ENCODE measurements at places on chromosomes 7 and 10.

DNA sequence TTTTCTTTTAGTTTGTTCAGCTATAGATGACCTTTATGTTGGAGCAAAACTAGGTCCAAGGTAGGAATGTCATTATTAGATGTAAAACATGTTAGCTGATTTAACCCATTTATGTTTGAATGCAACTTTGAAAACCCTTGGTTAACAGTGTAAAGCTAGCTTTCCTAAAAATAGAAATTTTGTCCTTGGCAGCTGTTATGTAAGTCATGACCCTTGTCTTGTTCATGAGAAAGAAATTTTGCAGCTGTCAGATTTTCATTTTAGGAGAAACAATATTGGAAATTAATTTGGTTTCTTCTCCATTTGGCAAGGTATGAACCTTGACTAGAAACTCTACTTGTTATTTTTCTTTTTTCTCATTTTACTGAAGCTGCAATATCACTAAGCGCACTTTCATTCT is 23.9 kb upstream of the CCAR1 start:
- no peak for DNase-seq

- no peak for DNase-seq
Observed at GRCh38 chr10:68897336-68897741, 3.8 kb upstream of the DDX50 start.

- no peak for DNase-seq
Observed at GRCh38 chr7:139844779-139845442, 15.8 kb downstream of the TBXAS1 start.

DNA sequence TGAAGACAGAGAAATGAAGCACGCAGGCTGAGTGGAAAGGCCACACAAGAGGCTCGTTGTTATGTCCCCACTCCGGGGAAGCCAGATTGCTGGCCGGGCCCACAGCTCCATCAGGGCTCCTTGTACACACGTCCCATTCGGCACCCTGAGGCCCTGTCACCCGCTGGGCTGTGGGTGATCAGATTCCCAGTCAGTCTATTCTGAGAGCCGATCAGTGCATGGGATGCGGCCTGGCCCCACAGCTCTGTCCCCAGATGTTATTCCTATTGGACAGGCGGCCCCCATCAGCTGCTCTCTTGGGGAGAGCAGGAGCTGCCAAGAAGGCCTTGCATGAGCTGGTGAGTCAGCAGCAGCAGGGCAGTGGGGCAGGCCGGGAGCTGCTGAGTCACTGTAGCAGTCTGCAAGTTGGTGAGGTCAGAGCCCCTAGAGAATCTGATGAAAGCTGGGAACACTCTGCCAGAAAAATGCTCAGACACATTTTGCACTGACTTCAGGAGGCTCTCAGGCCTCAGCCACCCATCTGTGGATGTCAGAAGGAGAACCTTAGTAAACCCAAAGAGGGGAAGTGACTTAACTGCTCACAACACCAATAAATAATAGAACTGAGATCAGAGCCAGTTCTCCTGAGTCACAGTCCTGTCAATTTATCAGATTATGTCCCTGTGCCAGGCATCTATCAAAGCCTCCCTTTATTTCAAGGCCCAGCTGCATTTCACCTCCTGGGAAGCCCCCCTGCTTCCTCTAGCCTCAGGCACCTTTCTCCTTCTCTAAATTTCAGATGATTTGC is 9.4 kb upstream of the PSAP start:
- DNase-seq, result no peak

GRCh38 chr10:78777466-78777865 is 291.3 kb upstream of the ZMIZ1 start:
- DNase-seq, result no peak

GRCh38 chr7:92557808-92558362 is 29.3 kb downstream of the RBM48 start:
- no peak for DNase-seq

GRCh38 chr7:16428182-16428581 is 6.8 kb upstream of the CRPPA start:
- no peak for DNase-seq

DNA sequence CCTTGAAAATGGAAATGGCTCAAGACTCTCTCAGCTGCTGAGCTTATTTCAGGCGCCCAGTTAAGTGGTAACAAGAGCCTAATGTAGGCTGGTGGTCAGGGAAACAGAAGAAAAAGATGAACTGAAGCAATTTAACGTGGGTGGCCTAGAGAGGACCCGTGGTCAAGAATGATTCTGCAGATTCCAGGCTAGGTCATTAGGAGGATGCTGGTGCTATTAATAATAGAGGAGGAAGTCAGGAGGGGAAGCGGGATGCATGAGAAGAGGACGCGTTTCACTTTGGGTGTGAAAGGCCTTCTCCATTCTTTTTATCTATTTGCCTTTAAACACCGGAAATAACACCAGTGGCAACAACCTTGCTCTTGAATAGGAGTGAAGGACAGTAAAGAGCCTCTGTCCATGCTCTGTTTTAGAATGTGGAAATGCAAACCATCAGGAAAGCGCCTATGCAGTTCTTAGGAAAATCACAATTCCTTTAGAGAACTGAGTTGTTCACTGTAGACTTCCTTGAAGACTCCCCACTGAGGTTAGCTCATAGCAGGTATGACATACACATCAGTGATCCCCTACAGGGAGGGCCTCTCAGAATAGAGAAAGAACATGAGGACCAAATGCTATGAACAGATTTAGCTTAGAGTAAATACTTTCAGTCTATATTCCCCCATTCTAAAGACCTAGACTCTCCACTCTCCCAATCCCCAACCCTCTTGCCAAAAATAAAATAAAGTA is 8.6 kb downstream of the LIPA start:
- DNase-seq, result no peak

GRCh38 chr10:98449287-98449686 is 2.6 kb upstream of the HPS1 start:
- no peak for DNase-seq

- DNase-seq, result no peak
Observed at GRCh38 chr7:36279200-36279925, 110.3 kb upstream of the ANLN start.

DNA sequence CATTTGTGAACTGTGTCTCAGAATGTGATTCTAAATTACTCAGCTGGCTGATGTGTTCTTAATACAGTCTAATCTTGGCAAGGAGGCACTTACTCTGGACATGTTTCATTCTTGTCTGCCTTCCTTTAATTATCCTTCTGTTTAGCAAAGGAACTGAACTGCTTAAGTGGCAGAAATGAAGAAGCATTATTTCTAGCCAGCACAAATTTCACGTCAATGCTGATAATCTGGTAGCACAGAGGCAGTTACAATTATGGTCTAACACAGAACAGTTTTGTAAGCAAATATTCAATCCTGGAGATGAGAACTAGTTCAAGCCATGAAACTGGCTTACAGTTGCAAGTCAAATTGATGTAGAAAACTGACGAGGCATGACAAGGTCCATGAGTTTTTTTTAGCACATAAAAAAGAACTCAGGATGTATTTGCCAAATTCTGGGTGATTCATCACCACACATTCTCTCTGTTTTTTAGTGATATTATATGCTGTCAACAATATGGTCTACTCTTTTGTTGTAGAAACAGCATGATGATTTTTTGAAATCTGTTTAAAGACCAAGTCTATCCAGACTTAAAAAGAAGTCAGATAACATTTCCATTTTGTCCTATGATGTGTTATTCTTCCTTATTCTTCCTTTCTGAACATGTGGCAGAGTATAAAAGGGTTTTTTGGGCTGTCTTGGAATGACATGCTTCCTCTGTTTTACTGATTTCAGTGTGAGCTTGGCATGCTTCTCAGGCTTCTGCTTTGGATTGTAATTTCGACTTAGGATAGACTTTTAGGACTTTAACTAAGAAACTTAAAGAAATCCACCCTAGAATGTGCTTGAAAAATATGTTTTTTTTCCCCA is 154.8 kb downstream of the DNAJB9 start:
- no peak for DNase-seq

DNA sequence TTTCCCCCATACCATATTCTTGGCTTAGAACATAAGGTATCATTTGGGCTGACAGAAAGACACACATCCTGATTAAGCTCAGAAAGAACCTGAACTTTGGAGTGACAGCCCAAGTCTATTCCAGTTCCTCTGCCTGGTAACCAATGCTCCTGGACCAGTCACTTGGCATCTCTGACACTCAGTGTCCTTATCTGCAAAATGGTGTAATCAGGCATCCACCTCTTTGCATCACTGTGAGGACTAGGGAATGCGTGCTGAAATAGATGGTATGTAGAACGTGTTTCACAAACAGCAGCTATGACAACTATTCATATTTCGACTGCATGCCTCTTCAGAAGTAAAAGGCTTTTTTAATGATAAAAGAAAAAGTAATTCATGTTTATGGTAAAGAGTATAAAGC is 26.2 kb upstream of the PIK3AP1 start:
- no peak for DNase-seq

GRCh38 chr10:91590142-91590903 is 42.5 kb downstream of the PPP1R3C start:
- no peak for DNase-seq

DNA sequence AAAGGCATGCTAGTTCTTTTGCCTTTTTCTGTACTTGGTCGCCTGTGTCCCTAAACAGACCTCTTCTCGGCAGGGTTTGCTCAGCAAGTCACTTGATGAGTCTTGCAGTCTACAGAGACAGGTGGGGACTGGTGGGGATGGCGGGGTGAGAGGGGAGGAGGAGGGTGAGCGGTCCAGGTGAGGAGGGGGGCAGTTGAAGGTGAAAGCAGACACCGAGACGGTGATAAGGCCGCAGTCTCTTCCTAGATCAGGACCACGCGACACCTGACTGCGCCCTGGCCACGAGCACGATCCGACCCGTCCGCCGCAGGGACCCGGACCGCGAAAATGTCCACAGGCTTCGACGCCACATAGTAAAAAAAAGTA is 566 bp downstream of the ASNS start:
- peak; percentile 12 for DNase-seq

DNA sequence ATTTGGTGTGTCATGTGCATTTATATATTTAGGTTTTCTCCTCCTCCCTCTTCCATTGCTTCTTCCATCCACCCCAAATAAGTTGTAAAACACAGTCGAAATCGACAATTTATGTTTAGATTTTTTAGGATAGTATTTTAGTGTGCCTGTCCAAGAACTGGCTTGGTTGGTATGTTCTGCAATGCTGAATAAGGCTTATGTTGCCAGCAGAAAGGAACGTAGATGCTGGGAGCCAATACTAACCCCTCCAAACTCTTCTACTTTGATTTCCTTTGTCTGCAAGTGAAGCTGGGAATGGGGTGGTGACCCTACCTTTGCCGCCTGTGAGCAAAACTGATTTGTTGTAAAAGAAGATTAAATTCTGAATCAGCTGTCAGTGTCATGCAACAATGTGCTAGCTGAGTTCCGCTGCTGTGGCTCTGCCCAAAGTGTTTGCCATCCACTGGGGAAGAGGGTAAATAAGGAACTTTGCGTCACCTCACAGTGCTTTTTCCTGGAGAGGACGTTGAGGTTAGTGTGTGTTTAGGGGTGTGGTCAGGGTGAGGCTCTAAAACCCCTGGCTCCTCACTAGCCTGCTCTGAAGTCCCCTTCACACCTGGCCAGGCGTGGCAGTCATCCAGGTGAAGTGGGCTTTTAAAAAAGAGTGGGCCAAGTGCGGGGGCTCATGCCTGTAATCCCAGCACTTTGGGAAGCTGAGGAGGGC is 44.4 kb downstream of the TACC2 start:
- DNase-seq, result no peak

DNA sequence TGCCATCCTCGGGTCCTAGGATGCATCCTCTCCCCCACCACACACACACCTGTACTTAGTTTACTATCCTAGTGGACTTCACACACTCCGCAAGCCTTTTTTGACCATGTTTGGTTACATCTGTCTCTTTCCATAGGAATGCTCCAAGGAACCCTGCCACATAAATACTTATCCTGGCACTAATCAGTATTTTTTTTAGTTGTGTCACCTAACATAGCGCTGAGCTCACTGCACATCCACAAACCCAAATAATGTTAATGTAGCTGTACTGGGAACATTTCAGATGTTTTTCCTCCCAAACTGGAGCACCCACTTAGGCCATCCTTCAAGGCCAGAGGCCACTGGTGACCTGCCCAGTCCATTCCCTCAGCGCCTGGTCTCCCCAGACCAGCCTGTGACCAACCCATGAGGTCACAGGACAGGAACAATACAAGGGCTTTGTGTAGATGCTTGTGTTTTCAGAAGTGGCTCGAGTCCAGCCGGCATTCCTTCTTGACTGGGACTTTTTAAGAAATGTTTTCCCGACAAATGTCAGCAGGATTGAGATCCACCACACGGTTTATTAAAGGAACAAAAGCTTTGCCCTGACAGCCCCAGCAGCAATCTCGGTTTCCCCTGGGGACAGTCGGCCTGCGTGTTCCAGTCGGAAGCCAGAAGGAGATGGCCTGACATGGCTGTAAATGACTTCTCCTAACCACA is 181.4 kb downstream of the JCAD start:
- DNase-seq, result no peak

DNA sequence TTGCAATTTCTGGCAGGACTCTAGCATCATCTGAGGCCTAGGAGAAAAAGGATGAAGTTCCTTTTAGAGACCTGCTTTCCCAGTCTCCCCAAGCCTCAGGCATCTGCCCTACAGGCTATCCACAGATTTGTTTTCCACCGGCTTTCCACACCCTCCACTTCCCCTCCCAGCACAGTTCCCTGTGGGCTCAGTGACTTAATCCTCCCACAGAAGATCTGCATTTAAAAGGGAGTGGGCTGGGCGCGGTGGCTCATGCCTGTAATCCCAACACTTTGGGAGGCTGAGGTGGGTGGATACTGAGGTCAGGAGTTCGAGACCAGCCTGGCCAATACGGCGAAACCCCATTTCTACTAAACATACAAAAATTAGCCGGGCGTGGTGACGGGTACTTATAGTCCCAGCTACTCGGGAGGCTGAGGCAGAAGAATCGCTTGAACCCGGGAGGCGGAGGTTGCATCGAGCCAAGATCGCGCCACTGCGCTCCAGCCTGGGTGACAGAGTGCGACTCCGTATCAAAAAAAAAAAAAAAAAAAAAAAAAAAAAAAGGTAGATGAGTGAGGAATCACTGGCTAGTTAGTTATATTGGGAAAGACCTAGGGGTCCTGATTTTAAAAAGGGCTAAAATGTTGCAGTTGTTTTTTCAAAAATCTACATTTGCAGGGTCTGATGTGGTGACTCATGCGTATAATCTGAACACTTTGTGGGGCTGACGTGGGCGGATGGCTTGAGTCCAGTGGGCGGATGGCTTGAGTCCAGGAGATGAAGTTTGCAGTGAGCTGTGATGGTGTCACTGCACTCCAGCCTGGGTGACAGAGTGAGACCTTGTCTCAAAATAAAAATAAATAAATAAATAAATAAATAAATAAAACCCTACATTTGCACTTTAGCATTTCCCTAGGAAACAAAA is 119.5 kb downstream of the BAMBI start:
- no peak for DNase-seq

DNA sequence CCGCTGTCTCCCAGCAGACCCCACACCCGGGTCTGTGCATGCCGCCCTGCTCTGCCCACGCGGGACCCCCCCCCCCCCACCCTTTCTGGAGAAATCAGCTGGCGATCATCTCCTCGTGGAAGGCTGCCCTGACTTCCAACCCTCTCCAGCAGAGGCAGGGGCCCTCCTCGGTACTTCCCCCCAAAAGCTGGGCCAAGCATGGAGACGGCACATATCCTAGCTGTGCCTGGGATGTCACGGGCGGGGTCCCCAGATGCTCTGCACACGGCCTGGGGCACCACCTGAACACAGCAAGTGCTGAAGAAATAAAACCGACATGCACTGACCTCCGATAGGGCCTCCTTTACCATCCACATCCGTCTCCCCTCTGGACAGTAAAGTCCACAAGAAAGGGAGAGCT is 96.0 kb downstream of the DIP2C start:
- no peak for DNase-seq
